ENCODE measurements at places on chromosomes 6 and 20.

DNA sequence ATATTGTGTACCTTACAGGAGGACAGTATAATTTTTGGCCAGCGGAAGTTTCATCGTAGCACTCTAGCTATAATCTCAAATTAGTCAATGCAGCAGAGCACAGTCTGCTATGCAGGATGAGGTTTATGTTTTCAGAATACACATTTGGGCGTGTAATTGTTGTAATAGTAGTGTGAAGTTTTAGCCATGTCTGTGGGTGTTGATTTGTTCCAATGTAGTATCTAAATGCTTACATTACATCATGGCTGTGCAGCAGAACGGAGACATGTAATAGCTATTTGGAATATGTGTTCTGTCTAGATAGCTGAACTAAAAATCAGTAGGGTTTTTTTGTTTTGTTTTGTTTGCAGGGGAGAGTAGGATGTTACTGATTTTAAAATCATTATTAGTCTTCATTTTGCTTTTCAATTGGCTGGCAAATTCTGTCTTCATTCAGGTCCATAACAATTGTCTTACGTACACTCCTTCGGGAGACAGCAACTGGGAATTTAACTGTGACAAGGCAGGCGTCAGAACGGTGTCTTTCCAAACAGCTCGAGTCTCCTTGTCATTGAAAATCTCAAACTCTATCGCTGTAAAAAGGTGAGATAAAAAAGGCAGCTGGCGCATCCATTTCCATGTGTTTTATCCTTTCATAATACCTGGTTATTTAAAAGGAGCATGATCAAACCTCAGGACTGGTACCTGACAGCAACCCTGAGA, 65.1 kb upstream of the CDH4 start:
- no peak for DNase-seq

GRCh38 chr6:107489636-107490565, at the start of gene SOBP:
Gene SOBP (plus strand): TSS chr6:107490117. CDS start chr6:107490617, 500 bp downstream.
- peak; percentile 40 for DNase-seq

DNA sequence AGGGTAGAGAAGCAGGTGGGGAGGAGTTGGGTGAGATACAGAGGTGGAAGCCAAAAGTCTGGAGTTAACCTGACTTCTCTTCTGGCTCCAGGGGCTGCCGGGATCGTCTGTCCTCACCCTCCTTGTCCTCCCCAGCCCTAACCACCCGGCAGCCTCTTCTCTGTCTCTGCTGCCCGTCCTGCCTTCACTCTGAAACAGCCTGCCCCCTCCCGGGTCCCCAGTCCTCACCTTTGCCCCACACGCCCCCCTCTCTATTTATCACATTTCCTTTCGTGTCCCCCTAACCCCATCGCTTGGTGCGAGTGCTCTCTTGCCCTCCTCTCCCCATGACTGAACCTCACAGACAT, 5.7 kb downstream of the RING1 start:
- no peak for DNase-seq

GRCh38 chr6:157880534-157880933, 57.5 kb downstream of the SNX9 start:
- DNase-seq: no peak

DNA sequence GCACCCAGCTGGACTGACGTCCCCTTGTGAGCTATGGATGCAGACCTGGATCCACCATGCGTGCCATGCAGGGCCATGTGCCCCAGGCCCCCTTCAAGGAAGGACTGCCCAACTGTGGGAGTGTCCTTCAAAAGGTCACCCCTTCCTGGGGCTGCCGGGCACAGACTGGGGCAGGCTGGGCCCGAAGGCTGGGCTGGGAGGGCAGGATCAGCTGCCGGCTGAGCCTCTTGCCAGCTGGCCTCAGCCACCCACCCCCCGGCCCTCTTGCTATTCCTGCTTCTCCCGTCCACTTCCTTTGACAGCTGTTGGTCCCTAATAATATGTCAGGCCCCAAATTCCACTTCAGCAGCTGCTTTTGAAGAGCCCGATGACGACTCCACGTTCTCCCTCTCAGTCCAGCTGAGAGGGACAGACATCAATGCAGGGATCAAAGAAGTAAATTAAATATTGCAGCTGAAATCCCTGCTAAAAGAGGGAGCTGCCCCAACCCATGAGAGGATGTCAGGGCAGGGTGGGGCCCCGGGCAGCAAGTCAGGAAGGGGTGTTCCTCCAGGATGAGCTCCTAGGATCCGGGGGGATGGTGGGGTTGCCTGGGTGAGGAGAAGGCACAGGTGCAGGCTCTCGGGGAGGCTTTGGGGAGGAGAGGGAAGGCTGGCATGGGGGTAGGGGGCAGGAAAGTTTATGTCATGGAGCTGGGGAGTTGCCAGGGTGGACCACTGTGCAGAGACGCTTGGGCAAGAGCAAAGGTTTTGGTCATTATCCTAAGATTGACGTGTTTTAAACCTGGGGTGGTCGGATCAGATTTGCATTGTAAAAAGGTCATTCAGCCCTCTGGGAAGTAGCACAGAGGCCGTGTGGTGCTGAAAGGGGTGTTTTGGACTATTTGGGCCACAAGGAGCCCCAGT, 185.0 kb downstream of the ANKRD60 start:
- no peak for DNase-seq

All from CD4-positive, alpha-beta T cell treated with Interleukin-10 for 1 hour (primary cell).